ENCODE measurements at places on chromosomes 2 and 18.

DNA sequence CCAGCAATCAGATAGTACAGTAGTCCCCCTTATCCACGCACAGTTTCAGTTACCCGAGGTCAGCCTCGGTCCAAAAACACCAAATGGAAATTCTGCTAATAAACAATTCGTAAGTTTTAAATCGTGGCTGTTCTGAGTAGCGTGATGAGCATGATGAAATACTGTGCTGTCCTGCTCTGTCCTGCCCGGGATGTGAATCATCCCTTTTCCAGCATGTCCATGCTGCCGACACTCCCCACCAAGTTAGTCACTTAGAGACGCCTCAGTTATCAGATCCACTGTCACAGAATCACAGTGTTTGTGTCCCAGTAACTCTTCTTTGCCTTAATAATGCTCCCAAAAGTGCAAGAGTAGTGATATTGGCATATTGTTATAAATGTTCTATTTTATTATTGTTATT, 62.1 kb downstream of the MEX3C start:
- no peak for DNase-seq

DNA sequence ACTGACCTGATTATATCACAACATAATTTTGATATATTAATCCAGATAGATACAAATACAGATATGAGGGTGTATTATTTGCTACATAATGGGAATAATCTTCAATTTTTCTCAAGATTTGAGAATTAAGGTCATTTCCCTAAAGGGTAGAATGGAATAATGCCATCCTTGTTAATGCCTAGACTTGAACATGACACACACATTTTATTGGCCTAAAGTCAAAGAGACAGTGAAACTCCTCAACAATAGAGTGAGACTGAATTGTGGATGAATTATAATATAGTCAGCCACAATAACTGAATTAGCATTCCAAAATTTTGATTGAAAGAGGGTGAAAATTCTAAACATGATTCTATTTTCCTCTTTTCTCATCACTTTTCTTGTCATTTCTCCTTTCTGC, 506.0 kb upstream of the CDH2 start:
- DNase-seq: no peak

- no peak for DNase-seq
Observed at GRCh38 chr2:124201713-124202112, 176.6 kb downstream of the CNTNAP5 start.

- DNase-seq: no peak
Observed at GRCh38 chr2:112085916-112086669, 31.0 kb downstream of the TMEM87B start.

- DNase-seq: no peak
Observed at GRCh38 chr2:147845411-147845971, 662 bp downstream of the ACVR2A start.

Measured in WERI-Rb-1 (cell line).